ENCODE measurements at places on chromosomes 3 and 15. TPM values are rescaled to one million over a fixed set of nuclear protein-coding genes. Genes with fewer than 3 reads are reported as not detected.

- no peak for ATAC-seq
These were observed 33.9 kb upstream of the TMCO5A start for GRCh38 chr15:37900326-37901221.

GRCh38 chr3:186121278-186121677 lies 12.4 kb upstream of the ETV5 start:
- no peak for ATAC-seq

DNA sequence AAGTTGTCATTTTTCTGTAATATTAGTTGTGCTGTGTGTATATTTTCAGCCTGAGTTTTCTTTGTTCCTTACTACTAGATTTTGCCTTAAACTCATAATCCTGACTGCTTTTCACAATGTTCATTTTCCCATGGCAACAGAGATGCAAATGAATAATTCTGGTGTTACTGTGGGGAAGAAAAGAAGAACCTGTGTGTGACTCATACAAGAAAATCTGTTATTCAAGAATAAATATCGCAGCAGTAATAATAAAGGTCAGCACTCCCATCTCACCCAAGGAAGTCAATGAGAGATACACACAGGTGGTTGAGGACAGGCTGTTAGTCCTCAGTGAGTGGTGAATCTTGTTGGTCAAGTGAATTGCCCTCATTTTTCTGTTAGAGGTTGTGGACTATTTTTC lies 656.6 kb upstream of the NAALADL2 start:
- ATAC-seq = no peak

- ATAC-seq = no peak
These were observed 287.7 kb upstream of the NR2F2 start for GRCh38 chr15:96042734-96043224.

GRCh38 chr3:53519065-53519709 lies 24.8 kb downstream of the CACNA1D start:
- no peak for ATAC-seq

DNA sequence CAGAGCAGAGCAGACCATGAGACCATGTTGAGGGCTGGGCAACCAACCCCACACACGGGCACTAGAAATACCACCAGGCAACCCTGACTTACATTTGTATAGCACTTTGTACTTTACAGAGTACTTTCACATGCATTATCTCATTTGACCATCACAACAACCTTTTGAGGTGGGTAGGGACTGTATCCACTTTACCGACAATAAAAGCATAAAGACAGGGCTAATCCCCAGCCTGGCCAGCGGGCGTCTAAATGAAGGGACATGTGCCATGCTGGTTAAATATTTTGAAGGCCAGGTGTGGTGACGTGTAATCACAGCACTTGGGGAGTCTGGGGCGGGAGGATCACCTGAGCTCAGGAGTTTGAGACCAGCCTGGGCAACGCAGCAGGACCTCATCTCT lies 23.6 kb downstream of the RASGRP1 start:
- ATAC-seq = no peak

DNA sequence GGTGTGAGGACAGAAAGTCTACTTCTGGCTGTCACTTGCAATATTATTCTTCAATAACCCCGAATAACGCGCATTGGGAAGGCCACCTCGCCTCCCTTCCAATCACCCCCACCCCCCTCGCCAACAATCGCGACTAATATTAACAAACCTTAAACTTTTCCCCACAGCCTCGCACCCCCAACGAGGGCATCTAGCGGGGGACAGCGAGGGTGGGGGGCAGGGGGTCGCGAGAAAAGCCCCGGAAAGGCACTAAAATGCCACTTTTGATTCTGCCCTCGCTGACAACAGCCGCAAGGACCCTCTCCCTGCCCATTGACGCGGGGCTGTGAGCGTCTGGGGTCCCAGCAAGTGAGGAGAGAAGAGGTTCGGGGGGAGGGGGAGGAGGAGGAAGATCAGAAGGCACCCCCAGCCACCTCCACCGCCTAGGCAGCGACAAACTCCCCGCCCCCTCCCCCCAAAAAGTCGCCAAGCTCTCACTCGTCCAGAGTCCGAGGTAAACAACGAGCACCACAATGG lies 868 bp downstream of the SATB1 start:
- ATAC-seq = no peak

DNA sequence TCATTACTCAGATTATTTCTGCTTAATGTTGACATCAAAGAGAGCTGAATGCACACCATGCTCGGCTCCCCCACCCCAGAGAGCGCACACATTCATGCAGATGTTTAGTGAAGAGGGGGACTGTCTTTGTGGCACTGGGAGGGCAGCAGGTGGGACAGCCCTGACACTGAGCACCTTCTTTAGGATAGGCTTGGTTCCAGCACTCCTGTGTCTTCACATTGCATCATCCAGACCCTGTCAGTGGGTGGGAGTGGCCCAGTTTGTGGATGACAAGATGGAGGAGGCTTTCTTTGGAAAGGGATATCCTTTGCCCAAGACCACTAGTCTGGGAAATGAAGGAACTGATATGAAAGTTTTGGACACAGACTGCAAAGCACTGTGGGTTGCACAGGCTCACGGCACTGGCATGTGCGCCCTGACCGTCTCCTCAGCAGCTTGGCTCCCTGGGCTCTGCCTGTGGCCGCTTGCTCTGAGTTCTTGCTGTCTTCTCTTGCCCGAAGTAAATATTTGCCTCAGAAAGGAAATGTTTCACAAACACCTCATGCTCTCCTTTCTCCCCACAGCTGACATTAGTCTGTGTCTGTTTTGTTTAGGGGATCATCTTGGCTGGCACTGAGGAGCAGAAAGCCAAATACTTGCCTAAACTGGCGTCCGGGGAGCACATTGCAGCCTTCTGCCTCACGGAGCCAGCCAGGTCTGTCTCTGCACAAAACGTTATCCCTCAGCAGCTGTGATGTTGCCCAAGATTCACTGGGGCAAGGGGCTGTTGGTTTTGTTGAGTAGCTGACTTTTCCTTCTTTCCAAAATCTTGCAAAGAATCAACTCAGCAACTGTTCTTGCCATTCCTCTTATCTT lies 16.6 kb downstream of the ACAD9 start:
- no peak for ATAC-seq

DNA sequence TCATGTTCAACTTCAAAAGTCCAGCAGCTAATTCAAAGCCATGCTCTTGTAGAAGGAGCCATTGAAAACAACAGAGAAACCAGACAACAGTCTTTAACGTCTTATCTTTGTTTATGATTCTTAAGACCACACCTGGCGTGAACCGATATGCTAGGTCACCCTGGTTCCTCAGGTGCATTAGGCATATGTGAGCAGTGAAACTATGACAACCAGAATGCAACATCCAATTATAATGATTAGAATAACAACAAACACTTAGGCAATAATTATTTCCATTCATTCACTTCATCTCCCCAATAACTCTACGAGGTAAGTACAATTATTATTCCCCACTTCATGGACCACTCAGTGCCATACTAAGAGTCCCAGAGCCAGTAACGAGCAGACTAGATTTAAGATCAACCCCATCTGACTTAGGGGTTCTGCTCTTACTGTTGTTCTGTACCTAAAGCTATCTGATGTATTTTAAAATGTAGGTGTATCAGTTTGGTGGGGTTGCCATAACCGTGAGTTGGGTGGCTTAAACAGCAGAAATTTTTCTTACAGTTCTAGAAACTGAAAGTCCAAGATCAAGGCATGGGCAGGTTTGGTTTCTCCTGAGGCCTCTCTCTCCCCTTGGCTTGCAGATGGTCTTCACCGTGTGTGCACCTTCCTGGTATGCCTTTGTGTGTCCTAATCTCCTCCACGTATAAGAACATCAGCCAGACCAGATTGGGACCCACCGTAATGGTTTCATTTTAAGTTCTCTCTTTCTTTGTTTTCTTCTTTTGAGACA lies 997.8 kb upstream of the CFAP20DC start:
- no peak for ATAC-seq

DNA sequence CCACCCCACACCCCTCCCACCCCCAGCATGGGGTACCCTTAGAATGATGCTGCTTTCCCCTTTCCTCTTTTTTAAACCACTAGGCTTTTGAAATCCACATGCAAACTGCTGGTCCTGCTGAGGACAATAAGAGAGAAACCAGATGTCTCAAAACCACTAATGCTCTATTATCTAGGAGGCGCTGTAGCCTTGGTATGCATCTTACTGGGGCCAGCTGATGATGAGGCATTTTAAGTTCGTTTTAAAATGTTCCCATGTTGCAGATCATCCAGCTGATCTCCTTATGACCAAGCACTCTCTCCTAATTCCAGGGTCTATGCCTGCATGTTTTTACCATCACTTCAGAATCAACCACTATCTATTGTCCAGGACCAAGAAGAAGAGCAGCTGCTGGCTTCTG lies 1.3 kb downstream of the NME9 start:
- ATAC-seq = no peak

DNA sequence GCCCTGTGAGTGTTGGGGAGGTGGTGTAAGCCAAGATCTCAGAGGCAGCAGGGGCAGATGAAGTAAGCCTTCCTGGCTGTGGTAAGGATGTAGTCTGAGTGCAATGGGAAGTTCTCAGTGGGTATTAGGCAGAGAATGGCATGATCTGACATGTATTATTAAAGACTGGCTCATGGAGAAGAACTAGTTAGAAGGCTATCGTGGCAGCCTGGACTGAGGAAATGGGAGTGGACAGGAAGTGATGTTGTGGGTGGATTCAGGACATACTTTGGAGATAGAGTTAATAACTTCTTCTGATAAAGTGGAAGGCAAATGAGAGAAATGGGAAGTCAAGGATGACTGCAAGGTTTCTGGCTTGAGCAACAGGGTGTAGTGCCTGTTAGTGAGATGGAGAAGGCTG lies 250.9 kb upstream of the CFAP20DC start:
- ATAC-seq = peak; percentile 83

DNA sequence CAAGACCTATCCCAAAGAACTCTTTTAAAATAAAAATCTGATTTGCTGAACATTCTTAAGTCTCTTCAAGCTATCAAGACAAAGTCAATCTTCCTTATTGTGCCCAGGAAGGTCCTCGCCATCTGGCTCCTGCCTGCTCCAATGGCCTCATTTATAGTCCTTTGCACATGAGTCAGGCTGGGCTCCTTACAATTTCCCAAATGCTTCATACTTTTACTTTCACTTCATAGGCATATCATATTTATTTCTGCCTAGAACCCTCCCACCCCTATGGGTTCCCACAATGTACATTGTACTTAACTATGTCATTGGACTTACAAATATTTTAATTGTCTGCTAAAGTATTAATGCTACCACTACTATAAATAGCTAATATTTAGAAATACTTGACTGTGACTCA lies 9.1 kb downstream of the THRB start:
- ATAC-seq = peak; percentile 25

- no peak for ATAC-seq
These were observed 805.5 kb downstream of the IGSF11 start for GRCh38 chr3:118229196-118229595.

- peak; percentile 24 for ATAC-seq
These were observed 1.2 kb downstream of the CLSTN2 start for GRCh38 chr3:139935866-139936817.

DNA sequence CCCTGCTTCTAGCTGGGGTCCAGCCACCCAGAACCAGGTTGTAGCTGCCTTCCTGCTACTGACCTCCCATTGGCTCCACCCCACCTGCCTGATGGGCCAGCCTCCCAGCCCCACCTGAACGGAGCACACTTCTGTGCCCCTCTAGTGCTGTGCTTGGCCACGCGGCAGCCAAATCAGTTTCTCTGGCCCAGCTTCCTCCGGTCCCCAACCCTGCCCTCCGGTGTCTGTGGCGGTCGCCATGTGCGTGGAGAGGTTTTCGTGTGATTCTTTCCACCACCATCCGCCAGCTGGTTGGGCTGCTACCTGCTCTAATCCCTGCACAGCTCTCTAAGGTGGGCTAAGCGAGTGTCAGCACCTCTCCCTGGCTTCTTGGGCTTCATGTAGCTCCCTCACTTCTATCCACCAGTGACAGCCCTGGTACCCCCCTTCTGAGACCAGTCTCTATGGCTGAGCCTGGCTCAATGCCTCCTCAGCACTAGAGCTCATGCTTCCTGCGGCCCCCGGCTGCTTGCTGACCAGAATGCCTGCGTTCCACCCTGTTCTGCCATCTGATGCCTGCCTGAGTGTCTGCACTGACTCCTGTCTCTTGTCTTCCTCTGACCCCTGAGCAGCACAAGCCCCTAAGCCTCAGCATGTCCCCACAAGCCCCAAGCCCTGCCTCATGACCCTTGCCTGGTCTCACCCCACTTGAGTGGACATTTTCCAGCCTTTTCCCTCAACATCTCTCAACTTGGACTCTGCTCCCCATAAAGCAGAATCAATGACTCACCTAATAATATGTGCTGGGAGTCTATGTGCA lies 23.2 kb upstream of the MAGEF1 start:
- no peak for ATAC-seq

- ATAC-seq = no peak
These were observed 171.3 kb downstream of the ITPR1 start for GRCh38 chr3:4664412-4664811.

DNA sequence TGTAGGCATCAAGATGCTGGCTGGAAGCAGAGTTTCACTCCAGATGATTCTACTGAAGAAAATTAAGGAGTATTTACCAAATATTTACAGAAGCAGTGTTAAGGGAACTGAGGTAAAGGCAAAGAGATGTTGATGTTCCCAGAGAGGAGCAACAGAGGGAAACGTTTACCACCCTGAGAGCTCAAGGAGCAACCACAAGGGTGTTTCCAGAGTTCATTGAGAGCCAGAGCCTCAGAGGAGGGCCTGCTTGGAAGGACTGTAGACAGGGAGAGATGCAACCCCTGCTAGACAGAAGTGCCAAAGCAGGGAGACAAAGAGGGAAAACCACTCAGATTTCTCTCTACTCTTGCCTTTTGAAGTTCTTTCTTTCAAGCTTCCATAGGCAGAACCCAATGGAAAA lies 474.5 kb downstream of the RBMS3 start:
- ATAC-seq = no peak

DNA sequence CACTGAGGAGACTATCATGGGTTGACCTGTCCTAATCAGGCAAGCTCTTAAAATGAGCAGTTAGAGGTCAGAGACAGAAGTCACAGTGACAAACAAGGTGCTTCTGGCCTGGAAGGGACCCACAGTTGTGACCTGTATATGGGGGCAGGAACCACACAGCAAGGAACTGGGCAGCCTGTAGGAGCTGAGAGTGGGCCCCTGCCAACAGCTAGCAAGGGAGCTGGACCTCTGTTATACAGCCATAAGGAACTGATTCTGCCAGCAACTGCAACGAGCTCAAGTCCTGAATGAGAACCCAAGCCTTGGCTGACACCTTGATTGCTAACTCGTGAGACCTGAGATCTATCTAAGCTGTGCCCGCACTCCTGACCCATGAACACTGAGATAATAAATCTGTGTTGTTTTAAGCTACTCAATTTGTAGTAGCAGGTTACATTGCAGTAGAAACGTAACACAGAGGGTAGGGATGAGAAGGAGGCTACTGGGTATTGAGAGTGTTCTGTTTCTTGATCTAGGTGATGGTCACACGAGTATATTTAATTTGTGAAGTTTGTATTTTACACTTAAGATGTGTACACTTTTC lies 44.5 kb upstream of the MAGI1 start:
- ATAC-seq = no peak

AGTR1 gene
- total RNA-seq = 0.24 TPM

CFAP20DC gene
- total RNA-seq = 8.7 TPM

BCL2A1 gene
- not detected for total RNA-seq

VIPR1 gene
- total RNA-seq = 3.9 TPM

UQCRC1 gene
- total RNA-seq = 258 TPM

GRK7 gene
- not detected for total RNA-seq

TM6SF1 gene
- 0.48 TPM for total RNA-seq

TM4SF4 gene
- not detected for total RNA-seq

SPTSSB gene
- total RNA-seq = 3.2 TPM

All from esophagus mucosa (tissue), 1 donor.